ENCODE measurements at places on chromosomes 16 and 17. TPM values are rescaled to one million over a fixed set of nuclear protein-coding genes. Genes with fewer than 3 reads are reported as not detected.

The CORO6 gene
- 110 TPM for total RNA-seq

The FAM20A gene
- total RNA-seq: 6.3 TPM

DNA sequence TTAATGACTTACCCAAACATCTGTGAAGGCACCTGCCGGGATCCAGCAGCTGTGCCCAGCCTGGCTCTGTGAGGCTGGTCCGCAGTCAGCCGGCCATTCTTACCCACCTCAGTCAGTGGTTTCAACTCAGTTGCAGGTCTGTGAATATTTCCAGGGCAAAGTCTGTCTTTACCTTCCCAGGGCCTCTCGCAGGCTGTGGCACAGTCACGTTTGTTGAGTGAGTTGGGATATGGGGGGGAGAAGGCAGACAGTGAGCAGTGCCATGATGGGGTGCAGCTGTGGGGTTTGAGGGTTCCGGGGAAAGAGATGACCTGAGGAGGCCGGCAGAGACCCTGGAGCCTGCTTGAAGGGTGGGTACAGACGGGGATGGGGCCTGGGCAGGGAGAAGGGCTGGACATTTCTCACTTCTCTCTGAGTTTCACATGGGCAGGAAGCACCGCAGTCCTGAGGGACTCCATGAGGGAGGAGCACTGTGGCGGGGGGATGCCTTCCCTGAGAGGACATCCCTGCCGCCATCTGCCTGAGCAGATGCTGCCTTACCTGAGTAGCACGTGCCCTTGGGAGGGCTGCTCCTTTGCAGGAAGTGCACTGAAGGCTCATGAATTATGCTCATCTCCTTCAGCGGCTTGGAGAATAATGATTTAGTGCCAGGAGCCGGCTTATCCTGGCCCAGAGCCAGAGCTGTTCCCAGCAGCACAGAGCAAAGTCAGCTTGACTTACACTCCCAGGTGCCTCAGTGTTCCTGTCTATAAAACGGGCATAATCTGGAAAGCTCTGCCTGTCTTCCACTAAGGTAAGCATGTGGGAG, 48.1 kb downstream of the KSR1 start:
- DNase-seq: no peak

The CIITA gene
- total RNA-seq: 5.4 TPM

DNA sequence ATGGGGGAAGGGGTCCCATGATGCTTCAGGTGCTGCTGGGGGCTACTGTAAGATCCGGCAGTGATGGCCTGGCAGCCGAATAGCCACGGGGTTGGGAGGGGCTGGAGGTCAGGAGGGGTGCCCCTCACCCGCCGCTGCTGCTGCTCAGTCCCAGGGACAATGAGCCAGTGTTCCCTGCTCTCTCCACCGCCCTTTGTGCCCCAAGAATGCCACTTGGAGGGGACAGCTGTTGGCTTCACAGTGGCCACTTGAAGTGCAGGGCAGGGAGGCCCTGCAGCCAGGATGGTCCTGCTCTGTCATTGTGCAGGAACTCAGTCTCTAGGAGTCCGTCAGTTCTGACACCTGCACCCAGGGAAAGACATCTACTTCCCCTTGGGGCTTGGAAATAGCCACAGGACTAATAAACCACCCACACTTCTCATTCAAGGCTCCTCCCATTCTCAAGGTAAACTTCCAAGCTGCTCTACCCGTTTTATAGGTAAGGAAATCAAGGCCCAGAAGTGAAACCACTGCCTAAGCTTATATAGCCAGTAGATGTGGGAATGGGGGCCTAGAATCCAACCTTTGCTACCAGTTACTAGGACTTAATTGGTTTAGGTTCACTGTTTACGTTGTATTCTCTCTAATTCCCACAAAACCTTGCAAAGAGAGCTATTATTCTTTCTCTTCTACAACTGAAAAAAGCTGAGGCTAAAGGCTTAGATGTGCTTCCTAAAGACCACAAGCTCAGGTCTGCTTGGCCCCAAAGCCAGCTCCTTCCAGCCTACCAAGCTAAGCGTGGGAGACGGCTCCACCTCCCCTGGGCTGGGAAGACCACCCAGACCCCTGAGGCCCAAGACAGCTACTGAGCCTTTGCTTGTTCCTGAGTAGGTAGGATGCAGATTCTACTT, 6.2 kb upstream of the CPSF4L start:
- no peak for DNase-seq

- DNase-seq: no peak
Measured at GRCh38 chr16:88758227-88758943, 26.6 kb downstream of the PIEZO1 start.

- no peak for DNase-seq
Measured at GRCh38 chr17:8961829-8962228, 3.7 kb downstream of the PIK3R5 start.

- DNase-seq: no peak
Measured at GRCh38 chr16:55351936-55352335, 27.9 kb downstream of the IRX6 start.

The CACNG5 gene
- not detected for total RNA-seq

GRCh38 chr17:39608142-39608981, 642 bp upstream of the NEUROD2 start:
- no peak for DNase-seq

The PVALEF gene
- total RNA-seq: not detected

The FBXO47 gene
- total RNA-seq: not detected

The ITGAL gene
- total RNA-seq: 1.9 TPM

GRCh38 chr16:65410801-65411200, 288.9 kb upstream of the CDH11 start:
- DNase-seq: no peak

GRCh38 chr17:49928126-49928800, 40.7 kb upstream of the DLX4 start:
- DNase-seq: no peak
